Cerebellar nuclear complex (tissue), 1 donor: ENCODE measurements at places on chromosomes 7 and 10.

DNA sequence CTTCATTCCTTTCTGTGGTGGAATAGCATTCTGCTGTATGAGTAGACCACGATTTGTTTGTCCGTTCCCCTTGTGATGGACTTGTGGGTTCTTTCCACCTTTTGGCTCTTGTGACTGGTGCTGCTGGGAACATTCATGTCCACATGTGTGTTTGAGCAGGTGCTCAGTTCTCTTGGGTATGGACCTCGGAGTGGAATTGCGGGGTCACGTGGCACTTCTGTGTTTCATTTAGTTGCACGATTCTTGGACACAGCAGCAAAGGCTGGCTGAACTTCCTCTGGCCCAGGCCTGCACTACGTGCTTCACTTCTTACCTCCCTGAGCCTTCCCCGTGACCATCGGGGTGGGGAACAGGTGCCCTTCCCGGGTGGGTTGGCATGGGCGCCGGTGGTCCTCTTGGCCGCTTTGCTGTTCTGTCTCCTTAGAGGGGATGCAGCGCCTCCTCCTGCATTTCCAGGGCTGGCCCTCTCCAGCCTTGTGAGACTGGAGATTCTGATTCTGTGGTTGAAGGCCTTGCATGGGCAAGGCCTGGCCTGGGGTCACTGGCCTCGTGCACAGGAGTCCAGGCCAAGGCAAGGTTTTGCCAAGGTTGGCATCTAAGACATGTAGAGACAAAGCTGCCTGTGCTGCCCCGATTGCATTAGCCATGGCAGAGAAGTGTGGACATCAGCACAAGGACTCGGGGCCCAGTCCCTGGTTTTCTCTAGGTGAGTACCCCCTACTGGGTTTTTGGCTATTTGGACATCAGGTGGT, 25.1 kb downstream of the DOCK1 start:
- DNase-seq = no peak

DNA sequence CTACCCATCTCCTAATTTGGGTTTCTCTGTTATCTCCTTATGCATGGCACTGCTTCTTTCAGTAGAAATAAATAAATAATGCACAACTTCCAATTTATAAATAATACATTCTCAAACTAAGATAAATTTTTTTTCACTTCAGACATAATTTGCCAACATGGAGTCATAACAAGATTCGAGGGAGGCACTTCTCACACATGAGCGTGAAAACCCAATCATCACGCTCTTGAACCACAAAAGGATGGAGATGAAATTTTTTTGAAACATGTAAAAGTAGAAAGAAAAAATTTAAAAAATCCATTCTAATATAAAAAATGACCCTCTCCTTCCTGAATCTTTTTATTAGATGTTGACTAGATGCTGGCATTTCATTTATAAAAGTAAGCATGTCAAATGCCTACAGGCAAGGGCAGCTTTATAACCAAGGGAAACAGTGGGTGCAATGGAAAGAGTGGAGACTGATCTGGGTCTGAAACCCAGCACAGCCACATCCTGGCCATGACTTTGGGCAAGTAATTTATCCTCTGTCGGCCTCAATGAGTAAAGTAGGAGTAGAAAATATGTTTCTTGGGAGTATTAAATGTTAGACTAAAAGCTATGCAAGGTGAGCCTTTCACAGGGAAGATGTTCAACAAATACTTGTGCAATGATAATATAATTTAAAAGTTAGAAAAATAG, 185.0 kb downstream of the STK31 start:
- no peak for DNase-seq

DNA sequence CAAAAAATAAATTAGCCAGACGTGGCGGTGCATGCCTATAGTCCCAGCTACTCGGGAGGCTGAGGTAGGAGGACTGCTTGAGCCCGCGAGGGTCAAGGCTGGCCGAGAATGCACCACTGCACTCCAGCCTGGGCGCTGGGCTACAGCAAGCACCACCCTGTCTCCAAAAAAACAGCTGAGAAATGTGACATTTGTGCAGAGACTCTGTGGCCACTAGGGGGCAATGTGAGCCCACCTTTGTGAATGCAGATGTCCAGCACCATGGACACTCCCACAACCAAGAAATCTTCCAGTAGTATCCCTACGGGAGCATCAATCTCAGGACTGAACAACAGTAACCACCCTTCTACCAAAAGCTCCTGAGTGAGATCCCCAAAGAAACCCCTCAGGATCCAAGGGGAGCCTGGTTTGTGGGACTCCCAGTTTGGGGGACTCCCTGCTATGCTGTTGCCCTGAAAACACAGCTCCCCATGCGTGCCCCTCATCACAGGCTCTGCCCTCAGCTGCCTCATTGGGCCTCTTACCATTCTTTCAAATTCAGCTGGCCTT, 6.2 kb upstream of the AHCYL2 start:
- DNase-seq = peak; percentile 27

DNA sequence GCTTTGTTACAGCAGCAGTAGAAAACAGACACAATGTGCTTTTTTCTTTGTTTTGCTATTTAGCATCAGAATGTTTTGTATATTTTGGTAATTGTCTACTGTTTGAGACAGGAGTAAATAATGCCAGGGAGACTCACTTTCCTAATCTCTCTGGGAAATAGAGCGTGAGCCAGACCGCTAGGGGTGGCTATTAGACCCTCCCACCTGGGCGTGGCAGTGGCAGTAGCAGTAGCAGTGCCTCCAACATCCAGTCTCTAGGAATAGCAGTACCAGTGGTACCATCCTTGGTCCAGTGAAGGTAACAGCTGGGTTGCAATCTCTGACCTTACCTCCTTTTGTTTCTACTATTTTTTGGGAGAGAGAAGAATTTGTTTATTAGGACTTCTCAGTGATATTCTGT, 165.7 kb upstream of the MAGI2 start:
- no peak for DNase-seq

- no peak for DNase-seq
These were observed 1.0 kb upstream of the CYP2W1 start for GRCh38 chr7:981793-982510.

GRCh38 chr10:89513206-89513605, 22.2 kb downstream of the SLC16A12 start:
- no peak for DNase-seq

DNA sequence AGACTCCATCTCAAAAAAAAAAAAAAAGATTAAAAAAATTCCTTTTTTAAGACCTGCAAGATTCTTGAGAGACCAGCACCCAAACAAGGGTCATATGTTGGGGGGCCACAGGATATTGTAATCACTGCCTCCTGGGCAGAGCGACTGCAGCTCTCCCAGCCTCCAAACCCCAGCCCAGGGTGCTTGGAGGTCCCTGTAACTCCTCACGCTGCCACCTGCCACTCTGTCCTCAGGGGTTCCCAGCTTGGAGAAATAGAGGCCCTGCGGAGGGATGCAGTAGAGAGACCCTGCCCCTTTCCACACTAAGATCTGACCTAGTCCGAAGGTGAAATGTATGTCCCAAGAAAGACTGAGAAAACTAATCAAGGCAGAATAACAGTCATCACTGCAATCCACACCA, 343.7 kb downstream of the GRID1 start:
- DNase-seq = no peak

GRCh38 chr7:156152390-156152789, 340.1 kb upstream of the SHH start:
- no peak for DNase-seq

GRCh38 chr7:147438216-147438615, 1152.3 kb upstream of the C7orf33 start:
- no peak for DNase-seq

DNA sequence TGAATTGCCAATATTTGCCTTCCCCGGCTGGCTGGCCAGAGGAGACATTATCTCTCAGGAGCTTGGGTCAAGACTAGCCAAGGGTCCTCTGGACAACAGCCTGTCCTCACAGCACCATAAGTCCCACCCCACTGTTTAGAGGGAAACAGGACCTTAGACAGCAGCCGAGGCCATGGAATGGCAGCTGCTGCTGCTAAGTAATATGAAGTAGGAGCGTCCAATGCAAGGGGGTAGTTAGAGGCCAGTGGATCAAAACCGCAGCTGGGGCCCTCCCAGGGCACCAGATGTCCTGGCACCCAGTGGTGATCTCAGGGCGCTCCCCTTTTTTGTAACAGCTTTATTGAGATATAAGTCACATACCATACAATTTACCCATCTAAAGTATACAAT, 12.9 kb upstream of the KCP start:
- DNase-seq = no peak

DNA sequence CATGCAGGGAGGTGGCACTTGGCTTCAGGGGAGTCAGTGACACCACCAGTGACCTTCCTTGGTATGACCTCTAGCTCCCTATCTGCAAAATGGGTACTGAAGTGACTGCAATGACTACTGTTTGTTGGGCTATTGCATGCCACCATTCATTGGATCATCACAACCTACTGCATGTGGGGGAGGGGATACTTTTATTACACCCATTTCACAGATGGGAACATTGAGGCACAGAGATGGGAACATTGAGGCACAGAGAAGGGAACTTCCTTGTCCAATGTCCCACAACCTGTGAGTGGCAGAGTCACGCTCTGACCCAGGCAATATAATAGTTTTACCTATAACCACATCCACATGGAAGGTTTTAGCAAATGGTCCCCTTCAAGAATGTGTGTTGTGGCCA, 12.2 kb upstream of the MYH16 start:
- no peak for DNase-seq

DNA sequence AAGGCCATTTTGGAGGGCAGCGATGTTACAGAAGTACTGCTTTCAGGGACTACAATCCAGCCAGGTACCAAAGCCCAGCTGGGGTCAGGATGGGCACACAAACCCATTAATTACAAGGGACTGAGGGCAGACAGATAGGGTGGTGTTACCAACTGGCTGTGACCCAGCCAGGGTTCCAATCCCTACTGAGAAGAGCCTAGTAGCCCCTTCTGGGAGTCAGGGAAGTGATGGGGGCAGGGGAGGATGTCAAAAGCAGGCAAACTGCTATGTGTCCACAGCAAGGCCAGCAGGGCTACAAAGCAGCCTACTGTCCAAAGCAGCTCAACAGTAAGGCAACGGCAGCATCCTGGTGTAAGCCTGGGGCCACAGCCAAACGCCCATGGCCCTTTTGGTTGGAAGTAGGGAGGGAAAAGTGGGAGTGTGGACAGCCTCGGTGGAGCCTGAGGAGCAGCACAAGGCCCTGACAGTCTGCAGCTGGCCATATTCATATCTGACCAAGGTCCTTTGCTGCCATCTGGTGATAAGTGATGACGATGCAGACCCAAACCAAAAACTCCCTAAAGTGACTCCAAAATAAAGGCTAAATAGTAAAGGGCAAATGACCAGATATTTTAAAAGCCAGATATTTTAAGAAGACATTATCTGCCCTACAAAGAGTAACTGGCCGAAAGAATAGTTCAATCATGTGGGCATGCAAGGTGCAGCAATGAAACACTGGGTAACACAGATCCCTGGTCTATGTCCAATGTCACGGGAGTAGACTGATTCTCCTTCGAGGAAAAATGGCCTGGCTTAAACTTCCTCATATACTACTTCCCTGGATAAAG, 56.9 kb downstream of the XPNPEP1 start:
- DNase-seq = no peak

DNA sequence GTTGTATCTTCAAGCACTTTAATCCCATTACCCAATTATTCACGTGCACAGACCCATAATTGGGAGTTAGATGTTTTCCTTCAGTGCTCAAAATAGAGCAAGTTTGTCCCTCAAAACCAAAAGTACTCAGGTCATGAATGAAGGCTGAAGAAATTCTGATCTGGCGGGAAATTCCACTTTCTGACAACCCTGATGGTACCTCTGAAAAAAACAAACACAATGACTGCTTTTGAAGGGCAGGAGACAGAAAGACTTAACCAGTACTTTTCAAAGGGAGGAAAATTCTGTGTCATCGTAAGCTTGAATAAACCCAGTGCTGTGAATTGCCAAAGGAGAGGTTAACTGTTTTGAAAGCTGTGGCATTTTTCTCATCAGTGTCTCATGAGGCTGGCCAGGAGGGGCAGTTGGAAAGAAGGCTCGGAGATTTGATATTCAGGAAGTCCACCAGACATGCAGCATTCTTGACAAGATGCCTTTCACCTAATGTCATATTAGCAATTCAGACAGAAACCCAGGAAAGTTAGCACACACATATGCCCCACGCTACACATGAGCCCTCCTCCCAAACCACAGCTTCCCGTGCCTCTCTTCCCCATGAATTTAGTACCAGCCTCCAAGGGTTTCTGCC, 347.0 kb downstream of the KCNMA1 start:
- no peak for DNase-seq

DNA sequence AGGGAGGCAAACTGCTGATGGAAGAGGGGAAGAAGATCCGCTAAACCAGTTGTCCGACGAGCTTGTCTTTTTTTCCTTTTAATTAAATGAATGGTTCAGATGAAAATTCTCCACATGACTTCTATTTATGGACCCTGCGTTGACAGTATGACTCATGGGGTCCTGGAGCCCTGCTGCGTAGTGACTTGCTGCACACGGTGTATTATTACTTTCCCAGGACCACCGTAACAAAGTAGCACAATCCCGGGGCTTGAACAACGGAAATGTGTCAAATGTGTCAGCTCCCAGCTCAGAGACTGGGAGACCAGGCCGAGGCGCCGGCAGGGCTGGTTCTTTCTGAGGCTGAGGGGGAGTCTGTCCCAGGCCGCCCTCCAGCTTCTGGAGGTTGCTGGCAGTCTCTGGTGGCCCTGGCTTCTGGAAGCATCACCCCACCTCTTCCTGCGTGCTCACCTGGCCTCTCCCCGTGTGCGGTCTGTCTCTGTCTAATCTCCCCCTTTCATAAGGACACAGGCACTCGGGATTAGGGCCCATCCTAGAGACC, 33.8 kb upstream of the MNX1 start:
- DNase-seq = no peak

DNA sequence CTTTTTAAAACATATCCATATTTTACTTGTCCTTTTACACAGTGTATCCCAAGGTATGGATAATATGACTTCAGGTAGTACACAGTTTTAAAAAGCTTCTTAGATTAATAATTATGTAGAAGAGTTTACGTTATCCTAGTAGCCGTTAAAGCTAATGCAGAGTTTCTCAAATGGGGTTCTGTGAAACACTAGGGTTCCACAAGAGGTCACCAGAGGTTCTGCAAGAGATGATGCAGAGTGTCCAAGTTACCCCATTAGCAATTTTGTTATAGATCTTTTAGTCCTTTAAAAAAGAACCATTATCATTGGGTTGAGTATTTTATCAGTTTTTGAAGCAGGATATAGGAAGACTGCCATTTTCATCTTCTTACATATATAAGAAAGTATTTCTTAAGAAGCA, 298.9 kb upstream of the HPS1 start:
- no peak for DNase-seq

DNA sequence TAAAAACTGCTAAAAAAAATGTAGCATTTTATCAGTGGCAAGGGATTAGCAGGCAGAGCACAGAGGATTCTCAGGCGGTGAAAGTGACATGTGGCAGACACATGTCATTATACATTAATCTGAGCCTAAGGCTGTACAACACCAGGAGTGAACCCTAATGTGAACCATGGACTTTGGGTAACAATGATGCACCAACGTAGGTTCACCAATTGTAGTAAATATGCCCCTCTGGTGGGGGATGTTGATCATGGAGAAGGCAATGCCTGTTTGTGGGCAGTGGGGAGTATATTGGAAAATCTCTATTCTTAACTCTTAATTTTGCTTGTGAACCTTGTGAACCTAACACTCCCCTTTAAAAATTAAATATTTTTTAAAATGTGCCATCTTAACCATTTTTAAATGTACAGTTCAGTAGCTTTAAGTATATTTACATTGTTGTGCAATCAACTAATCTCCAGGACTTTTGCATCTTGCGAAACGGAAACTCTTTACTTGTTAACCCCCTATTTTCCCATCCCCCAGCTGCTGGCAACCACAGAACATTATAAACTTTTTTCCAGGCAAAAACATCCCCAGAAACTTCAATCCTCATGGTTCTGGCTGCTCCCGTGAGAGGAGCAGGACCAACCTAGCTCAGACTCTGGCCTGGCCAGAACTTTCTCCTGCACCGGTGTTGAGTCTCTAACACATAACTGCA, 29.9 kb downstream of the LRRC20 start:
- no peak for DNase-seq

GRCh38 chr7:13603661-13604060, 385.8 kb downstream of the ETV1 start:
- no peak for DNase-seq
